ENCODE measurements at places on chromosomes 4 and X. TPM values are rescaled to one million over a fixed set of nuclear protein-coding genes. Genes with fewer than 3 reads are reported as not detected.

DNA sequence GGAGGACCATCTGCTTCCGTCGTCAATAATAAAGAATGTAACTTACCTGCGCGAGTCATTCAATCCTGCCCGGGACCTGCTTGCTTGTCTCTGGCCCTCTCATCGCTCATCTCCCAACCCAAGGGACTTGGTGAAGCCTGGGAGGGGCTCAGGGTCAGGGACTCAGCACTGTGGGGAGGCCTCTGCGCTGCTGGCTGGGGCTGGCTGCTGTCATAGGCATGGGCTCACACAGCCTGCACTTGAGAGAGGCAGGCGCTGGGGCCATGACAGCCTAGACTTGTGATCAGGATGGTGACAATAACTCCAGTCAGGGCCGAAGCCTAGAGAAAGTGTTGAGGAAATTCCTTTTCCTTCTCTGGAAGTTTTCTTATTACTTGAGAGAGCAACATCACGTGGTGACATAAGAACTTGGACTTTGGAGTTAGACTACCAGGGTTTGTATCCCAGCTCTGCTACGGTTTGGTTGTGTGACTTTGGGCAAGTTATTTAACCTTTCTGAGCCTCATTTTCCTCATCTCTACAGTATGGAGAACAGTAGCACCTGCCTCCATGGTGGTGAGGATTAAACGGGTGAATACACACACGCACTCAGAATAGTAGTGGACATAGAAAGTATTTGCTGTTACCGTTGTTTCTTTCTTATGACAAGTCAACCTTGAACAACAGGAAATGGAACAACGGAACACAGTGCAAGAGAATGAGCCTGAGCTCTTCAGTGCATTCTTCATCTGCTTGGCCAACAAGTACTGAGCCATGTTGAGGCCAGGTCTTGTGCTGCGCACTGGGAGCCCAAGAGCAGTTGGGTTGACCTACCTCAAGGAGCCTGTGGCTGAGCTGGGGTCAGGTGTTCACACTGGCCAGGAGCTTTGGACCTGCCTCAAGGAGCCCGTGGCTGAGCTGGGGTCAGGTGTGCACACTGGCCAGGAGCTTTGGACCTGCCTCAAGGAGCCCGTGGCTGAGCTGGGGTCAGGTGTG is 60.5 kb downstream of the TBC1D14 start:
- DNase-seq = no peak

GRCh38 chr4:40502220-40502619 is 127.4 kb downstream of the RBM47 start:
- DNase-seq = no peak

GRCh38 chr4:39648827-39649558 is 10.3 kb upstream of the SMIM14 start:
- no peak for DNase-seq

DNA sequence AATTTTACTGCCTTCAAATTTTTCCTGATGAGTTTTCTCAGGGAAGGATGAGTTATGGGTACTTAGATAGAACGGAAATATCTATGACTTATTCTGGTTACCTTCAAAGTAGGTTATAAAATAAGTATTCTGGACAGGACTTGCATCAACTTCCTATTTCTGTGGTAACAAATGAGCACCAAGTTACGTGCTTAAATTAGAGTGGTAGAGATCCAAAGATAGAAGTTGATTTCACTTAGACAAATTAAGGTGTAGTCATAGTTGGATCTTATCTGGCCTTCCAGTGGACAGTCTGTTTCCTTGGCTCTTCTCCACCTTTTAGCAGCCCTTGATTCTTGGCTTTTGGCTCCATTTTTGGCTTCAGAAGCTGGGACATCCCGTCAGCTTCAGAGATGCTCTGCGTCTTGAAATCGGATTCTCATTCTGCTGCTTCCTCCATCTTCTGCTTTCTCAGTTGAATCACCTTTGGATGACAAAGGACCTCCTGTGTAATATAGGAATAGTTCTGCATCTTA is 109.9 kb downstream of the ZNF518B start:
- DNase-seq = no peak

- DNase-seq = peak; percentile 29
Observed at GRCh38 chr4:83276299-83277040, 8.1 kb downstream of the COQ2 start.

- DNase-seq = no peak
Observed at GRCh38 chrX:24133312-24133711, 16.2 kb upstream of the ZFX start.

The COL4A6 gene
- polyA plus RNA-seq = not detected

The CT83 gene
- not detected for polyA plus RNA-seq

The SPATA18 gene
- not detected for polyA plus RNA-seq

DNA sequence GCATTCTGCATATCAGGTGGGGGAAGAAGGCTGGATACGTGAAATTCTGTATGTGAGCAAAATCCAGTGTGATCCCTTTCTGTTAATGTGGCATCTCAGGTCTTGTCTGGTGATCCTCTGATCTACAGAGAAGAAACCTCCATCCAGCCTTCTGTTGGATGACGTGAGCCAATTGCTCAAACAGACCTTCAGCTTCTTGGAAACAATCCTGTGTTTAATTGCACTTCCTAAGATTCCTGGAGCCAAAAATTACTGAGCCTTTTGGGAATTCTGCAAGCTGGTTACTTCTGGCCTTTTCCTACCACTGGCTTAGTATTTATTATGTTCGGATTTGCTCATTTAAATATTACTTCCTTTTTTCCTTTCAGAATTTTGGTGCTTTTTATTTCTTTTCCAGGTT is 51.2 kb downstream of the TRIML1 start:
- DNase-seq = no peak

The VCX3B gene
- not detected for polyA plus RNA-seq

The MTTP gene
- not detected for polyA plus RNA-seq

The ATRX gene
- polyA plus RNA-seq = 24.4 TPM

The STOX2 gene
- not detected for polyA plus RNA-seq

- no peak for DNase-seq
Observed at GRCh38 chr4:142211444-142211843, 575.1 kb downstream of the IL15 start.

GRCh38 chr4:66052426-66052825 is 382.1 kb upstream of the EPHA5 start:
- no peak for DNase-seq

The NAP1L2 gene
- polyA plus RNA-seq = 0.63 TPM

The TEC gene
- polyA plus RNA-seq = 0.89 TPM

The DAPP1 gene
- 27.7 TPM for polyA plus RNA-seq

DNA sequence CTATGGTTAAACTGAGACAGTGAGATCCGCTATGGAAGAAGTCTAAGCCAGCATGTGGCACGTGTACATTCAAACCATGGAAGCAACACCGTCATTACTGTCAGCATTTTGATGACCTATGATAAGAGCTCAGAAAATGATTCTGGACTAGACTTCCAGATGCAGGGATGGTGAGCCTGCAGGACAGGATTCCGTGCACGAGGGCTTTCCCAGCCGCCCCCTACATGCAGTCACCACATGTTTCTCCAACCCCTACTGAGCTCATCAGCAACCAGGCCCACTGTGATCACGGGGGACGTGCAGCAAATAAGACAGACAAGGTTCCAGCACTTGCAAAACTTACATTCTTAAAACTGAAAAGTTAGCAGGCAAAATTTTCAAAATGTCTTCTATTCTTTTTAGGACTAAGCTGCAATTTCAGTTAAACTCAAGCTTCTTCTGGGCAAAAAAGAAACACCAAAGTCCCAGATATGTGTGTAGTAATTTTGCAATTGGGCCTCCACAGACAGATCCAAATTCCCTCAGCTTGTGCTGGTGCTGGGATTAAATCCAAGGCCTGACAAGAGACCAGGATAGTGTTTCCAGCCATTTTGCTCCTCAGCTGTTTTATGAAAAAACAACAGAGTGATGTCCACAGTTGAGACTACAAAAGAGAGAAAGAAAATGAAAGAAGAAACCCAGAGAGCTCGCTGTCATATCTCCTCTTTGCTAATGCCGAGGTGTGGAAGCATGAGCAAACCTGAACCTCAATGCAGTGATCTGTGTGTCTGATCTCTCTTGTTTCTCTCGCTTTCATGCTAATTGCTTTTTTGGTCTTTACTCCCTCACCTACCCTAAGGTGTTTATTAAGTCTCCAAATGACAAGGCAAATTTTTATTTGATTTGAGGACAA is 118.2 kb downstream of the AFAP1 start:
- no peak for DNase-seq

DNA sequence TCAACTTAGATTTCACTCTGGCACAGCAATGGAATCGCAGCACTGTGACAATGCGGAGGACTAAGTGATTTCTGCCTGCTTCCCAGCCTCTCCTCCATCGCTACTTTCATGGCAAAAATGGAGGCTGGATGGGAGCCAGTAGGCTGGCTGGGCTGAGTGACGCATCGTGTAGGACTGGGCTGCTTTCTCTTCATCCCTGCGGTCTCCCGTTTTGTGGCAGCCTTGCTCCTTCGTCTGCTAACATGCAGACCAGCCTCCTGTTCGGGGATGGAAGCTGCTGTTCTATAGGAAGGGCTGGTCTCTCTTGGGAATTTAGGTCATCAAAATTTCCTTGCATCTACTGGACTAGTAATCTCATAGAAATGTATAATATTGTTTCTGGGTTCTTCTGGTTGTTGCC is 15.8 kb upstream of the RGS12 start:
- DNase-seq = no peak

The SPANXB1 gene
- not detected for polyA plus RNA-seq

The ADH6 gene
- not detected for polyA plus RNA-seq

The MAGEC3 gene
- not detected for polyA plus RNA-seq
